WTC11 (cell line): ENCODE measurements at places on chromosomes 1 and 21. TPM values are rescaled to one million over a fixed set of nuclear protein-coding genes. Genes with fewer than 3 reads are reported as not detected.

The LCE1B gene
- total RNA-seq, result not detected in 3 replicates

The CLIC6 gene
- total RNA-seq, result 1.8 to 3.8 TPM (median 3.7 TPM) in 3 replicates

DNA sequence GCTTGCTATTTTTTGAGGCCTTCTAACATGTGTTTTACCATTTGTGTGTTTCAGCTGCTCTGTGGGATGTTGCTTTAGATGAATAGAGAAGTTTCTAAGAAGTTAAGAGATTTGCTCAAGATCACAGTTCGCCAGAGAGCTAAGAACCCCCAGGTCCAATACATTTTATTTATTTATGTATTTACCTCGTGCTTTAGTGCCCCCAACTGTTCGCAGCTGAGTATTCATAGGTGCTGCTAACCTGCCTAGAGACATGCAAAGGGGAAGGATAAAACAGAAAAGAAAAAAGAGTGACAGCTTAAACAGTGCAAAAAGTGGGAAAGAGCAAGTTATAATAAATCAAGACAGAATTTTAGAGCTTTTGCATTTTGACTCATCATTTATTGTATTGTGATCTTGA is 31.1 kb downstream of the NFYC start:
- DNase-seq, result no peak

- DNase-seq, result no peak
Measured at GRCh38 chr1:213783893-213784292, 203.9 kb upstream of the PROX1 start.

DNA sequence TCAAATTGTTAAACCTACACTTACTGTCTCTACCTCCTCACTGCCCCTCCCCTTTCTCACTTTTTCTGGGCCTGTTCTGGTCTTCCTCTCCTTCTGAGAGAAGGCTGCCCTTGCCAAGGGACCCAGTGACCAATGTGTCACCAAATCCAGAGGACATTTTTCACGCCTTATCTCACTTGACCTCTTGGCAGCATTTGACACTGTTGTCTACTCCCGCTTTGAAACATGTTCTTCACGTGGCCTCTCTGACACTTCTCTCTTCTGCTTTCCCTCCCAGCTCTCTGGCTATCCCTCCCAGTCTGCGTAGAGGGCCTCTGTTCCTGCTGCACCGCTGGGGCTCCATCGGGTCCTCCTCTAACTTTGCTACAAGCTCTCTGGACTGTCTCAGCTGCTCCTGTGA is 25.3 kb downstream of the KCNQ4 start:
- DNase-seq, result no peak

- DNase-seq, result no peak
Measured at GRCh38 chr1:110515041-110515440, 3.9 kb downstream of the KCNA10 start.
